ENCODE measurements at places on chromosomes 12 and 14.
A peak's percentile ranks its signal among the peaks of the same experiment; 100 is the strongest.

GRCh38 chr12:6061660-6062059, 62.8 kb downstream of the VWF start:
- DNase-seq: no peak

- no peak for DNase-seq
Measured at GRCh38 chr14:94623856-94624499, 11.8 kb downstream of the SERPINA3 start.

GRCh38 chr12:96828169-96828789, 78.8 kb upstream of the NEDD1 start:
- DNase-seq: no peak

GRCh38 chr12:93879476-93880421, 202.6 kb downstream of the CRADD start:
- DNase-seq: no peak

GRCh38 chr12:3315201-3315661, 175.8 kb upstream of the PRMT8 start:
- no peak for DNase-seq

DNA sequence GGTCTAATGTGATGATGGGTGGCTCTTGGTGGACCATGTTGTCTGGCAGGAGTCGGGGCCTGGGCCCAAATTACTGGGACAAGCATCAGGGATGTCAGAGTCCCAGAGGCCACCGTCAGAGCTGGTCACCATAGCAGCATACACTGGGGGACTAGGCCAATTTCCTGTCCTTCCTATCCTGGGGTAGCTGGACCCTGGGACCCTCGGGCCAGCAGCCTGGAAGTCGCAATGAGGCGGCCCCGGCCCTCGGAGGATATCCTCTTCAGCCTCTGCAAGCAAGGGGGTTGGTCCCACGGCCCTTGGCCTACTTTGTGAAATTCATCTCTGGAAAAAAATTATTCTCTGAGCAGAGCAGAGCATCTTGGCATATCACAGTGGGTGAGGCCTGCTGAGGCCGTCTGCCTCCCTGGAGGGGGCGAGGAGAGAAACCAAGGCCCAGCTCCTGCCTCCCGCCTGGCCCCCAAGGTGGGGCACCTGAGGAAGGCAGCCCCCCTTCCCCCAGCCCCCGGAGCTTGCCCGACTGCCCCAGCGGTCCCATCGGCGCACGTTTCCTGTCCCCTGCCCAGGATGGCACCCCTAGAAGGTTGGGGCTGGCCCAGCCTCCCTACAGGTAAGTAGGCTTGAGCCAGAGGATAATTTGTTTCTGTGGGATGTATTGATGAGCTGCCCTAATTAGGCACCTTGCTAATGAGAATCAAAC, 135.0 kb upstream of the MYL2 start:
- no peak for DNase-seq

- DNase-seq: no peak
Measured at GRCh38 chr12:33253178-33253577, 186.4 kb downstream of the SYT10 start.

DNA sequence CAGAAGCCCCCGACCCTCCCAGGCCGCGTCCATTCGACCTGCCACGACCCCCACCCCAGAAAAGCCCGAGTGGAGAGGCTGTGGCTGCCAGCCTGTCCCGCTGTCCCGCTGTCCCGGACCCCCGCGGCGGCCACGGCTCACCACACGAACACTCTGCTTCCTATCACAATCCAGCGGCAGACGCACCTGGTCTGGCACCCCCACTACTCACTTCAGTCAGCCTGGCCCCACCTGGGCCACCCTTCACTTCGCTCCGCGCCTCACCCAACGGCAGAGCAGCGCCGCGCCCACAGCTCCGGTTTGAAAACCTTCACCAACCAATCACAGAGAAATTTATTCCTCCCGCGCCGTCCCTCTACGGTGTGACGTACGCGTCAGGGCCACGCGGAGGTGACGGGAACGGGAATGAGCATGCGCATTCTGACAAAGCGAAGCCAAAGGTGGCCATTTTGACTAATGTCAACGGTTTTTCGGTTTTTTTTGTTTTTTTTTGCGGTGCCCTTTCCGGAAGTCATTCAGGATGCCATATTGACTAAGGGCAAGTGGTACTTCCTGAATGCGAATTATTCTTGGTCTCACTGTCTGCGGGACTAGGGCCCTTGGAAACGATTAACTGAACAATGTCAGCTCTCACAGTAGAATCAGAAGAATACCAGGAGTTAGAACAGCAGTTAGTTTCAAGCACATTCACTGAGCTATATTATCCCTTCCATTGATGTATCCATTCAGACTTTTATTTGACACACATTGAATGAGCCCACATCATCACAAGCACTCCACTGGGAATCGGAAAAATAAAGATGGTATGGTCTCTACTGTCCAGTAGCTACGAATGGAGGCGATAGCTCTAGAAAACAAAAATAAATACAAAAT, at the start of gene RACGAP1:
Gene RACGAP1 (minus strand): TSS at position 308 of the 873 bp plus-strand sequence. CDS start 8,779 bp downstream, outside the sequence.
- peak; percentile 87 for DNase-seq

Measured in stimulated activated CD4-positive, alpha-beta T cell treated with anti-CD3 and anti-CD28 coated beads, Interleukin-12 subunit alpha, Interleukin-12 subunit beta, amount 100 ng/mL, for 4 hours (primary cell).